ENCODE measurements at places on chromosomes 12 and 14. TPM values are rescaled to one million over a fixed set of nuclear protein-coding genes. Genes with fewer than 3 reads are reported as not detected.

- no peak for DNase-seq
Measured at GRCh38 chr12:66627988-66628317, 50.9 kb downstream of the GRIP1 start.

DNA sequence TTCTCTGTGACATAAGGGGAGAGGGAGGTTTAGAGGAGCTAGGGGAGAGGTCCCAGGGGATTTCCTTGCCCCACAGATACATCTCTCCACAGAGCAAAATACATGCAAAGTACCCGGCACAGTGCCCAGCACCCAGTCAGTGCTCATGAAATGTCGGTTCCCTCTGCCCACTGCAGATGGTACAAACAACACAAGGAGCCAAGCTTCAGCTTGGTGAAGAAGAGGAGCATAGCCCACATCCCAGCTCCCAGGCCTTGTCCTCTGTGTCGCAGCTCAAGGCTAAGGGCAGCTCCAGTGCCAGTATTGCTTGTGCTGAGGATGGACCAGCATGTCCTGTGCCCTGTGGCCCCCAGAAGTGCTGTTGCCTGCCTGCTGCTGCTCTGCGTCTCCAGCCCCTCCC lies 35.0 kb upstream of the FKBP4 start:
- no peak for DNase-seq

DNA sequence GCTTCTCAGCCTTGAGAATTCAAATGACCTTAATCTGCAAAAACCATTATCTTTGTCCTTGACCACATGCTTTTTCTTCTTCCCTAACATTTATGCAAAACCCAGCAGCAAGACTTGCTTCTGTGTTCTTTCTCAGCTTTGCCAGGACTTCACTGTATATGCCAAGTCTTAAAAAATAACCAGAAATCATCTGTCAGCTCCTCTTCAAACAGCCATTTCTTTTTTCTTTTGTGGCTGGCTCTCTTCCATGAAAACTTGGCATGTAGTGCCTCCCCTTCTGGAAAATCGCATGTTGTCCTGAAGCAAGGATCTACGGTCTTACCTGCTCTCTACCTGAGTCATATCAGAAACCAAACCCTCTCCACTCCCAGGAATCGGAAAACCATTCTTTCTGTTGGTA lies 364.9 kb downstream of the RPS29 start:
- no peak for DNase-seq

GRCh38 chr12:64451687-64452558 lies at the start of gene TBK1:
TSS of gene TBK1 (plus strand) at chr12:64452120. CDS start at chr12:64455871, 3,751 bp downstream.
- DNase-seq = no peak

DNA sequence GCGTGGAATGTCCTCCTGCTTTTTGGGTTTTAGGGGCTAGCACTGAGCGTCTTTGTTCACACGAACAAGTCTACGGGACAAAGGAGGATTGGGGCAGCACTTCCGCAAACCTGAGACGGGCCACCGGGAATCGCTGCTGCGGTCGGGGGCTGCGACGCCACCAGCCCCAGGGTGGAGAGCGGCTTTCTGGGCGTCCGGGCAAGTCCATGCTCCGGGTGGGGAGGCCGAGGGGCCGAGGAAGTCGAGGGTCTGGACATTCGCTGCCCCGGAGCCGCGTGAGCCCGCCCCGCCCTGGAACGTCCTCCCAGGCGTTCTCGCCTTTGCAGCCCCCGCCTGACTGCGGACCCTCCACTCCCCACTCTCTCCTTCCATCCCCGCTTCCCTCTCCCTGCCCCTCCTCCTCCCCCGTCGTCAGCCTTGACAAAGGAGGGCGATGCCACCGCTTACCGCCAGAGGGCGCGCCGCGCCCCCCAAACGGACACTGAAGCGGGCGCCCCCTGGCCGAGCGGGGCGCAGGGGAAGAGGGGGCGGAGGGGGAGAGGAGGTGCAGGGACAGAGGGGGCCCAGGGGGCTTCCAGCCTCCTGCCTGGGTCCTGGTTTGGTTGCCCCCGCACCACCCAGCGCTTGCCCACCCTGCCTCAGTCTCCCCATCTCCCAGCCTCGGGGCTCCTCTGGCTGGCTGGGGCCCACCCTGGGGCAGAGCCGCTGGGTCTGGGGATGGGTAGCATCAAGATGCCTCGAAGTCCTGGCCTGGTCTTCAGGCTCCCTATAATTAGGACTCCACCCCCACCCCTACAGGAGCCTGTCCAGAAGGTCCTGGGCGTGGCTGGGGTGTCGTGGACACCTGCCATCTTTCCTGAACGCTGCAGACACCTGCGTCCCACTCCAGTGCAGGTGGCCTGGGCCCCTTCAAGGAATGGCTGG lies 39.1 kb upstream of the INF2 start:
- DNase-seq = no peak

DNA sequence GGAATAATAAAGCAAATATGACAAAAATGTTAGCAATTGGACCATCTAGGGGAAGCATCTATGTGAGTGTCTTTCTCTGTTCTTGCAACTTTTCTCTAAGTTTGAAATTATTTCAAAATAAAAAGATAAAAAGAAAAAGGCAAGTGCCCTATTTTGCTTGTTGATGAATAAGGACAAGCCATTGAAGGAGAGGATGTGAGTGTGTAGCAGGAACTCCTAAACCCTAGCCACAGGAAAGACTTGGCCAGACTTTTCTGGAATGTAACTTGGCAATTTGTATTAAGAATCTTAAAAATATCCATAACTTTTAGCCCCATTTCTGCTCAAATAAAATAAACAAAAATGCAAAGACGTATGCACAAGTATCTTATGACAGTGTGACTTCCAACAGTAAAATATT lies 279.4 kb downstream of the CACNA1C start:
- DNase-seq = no peak

Gene HOXC4
- 0.10 TPM for total RNA-seq

Gene ASB2
- 0.58 TPM for total RNA-seq

Gene SYNDIG1L
- not detected for total RNA-seq

Gene GALNT8
- 0.35 TPM for total RNA-seq

Gene OAS2
- total RNA-seq = 80.4 TPM

Gene LPAR5
- total RNA-seq = not detected

Measured in glomerular endothelial cell (primary cell).